AG10803 (cell line): ENCODE measurements at places on chromosomes 5 and 9.

DNA sequence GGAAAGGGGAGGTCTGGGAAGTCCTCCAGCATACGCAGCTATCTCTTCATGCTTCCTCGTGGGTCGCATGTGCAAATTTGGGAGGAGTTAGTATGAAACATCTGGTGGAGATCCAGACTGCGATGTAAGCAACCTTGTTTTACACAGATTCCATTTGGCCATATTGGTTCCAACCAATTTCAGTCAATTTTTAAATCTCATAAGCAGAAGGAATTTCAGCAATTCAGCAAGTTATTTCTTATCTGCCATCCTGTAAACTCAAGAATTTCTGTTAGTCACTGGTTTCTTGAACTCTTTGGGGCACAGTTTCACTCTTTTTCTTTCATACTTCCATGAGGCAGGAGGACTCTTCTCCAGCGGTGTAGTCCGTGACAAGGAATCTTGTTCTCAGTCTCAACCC, 130.4 kb upstream of the CLINT1 start:
- DNase-seq, result no peak

GRCh38 chr5:97986069-97986468, 787.4 kb upstream of the RGMB start:
- peak; percentile 61 for DNase-seq

GRCh38 chr5:76641514-76642120, 18.4 kb upstream of the F2RL2 start:
- peak; percentile 58 for DNase-seq

DNA sequence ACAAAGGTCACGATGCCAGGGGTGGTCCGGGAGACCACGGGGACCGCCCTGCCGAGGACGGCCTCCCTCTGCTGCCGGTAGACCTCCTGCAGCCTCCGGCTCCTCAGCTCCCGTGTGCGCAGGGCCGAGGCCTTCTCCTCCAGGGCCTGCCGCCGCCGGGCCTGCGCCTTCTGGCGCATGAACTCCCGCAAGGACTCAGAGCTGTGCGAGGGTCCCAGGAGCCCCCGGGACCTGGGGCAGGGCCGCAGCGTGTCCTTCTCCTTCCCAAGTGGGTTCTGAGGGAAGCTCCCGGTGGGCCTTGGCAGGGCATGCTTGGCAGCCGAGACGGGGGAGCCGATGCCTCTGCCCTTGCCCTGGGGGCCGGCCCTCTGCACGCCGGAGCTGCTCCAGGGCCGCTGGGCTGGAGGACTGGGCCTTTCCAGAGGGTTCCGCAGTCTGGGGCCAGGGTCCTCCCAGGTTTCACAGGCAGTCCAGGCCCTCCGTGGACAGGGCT, 13.3 kb downstream of the CCDC187 start:
- no peak for DNase-seq

DNA sequence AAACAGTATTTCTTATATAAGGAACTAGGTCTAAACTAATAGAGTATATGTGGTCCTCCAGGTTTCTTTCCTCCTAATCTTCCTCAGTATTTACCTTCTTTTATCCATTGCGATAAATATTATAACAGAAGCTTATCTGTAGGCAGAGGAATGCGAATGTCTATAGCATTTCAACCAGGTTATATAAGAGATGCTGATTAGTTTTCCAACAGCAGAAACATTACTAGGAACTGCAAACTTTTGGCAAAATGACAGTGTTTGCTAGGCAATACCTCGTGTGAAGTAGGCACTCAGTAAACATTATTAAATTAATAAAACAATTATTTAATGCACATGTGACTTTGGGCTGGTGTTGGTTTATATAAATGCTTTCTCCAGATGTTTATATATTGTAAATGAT, 206.5 kb downstream of the GABRB2 start:
- no peak for DNase-seq

DNA sequence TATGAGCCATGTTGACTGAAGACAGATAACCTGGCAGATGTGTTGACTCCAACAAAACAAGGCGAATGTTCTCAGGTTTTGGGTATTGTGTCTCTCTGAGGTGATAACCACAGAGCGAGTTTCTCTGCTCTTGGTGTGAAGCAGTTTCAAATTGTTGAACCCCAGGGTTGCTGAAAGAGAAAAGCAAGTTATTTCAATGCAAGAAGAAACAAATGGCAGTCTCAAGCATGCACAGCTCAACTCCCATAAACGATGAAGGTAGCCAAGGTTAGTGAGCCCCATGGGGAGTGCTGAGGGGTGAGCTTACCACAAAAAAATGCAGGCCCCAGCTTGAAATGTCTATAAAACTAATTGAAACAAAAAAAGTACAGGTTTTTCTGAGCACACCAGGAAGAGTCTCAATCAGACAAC, 220.8 kb upstream of the DAPK1 start:
- peak; percentile 82 for DNase-seq

DNA sequence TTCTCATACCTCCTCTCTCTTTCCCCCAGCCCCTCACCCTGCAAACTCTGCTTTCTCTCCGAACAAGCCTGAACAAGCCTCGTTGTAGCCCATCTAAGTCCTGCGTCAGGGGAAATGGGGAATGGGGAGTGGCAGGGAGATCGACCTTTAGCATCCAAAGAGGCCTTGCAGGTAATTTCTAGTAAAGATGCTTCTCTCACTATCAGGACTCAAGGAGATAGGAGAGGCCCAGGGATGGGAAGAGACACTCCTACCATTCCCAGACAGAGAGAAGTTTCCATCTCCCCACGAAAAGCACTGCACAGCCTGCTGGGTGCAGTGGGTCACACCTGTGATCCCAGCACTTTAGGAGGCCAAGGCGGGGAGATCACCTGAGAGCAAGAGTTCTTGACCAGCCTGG, 44.4 kb upstream of the CTNNA1 start:
- DNase-seq, result no peak

GRCh38 chr5:179906795-179907555, 722 bp downstream of the TBC1D9B start:
- DNase-seq, result peak; percentile 13

GRCh38 chr5:115402822-115403577, 106.5 kb upstream of the CCDC112 start:
- peak; percentile 53 for DNase-seq

DNA sequence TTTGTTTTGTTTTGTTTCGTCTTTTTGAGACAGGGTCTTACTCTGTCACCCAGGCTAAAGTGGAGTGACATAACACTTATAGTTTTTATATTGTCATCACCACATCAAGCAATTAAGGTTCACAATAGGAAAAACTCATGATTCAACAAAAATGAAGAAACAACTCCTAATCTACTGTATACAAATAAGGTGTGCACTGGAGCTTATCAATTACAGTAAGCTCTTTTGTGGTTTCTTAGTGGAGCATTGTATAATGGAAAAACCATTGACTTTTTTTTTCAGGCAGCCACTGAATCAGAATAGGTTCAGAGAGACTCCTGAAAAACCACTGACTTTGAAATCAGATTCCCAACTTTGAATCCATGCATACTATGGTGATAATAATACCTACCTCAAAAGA, 10.8 kb upstream of the PLIN2 start:
- DNase-seq, result no peak

DNA sequence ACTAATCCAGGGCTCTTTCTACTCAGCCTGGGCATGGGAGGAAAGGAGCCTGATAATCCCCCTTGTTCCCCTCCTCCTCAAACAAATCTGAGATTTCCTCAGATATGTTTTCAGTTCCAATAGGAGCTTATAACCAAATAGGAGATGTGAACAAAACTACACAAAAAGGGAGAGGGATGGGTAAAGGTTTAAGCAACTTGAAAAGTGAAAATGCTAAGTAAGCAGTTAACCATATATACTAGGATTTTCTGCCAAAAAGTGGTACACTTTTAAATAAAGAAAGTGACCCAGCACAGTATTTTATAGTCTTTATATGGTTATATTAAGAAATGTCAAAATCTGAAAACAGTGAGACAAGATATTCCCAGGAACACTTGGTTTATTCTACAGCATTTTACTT, 275.7 kb downstream of the BNC2 start:
- no peak for DNase-seq

- DNase-seq, result no peak
Observed at GRCh38 chr5:74079971-74080556, 454.1 kb downstream of the ARHGEF28 start.

GRCh38 chr9:96177005-96177718, 124.8 kb downstream of the HSD17B3 start:
- no peak for DNase-seq

DNA sequence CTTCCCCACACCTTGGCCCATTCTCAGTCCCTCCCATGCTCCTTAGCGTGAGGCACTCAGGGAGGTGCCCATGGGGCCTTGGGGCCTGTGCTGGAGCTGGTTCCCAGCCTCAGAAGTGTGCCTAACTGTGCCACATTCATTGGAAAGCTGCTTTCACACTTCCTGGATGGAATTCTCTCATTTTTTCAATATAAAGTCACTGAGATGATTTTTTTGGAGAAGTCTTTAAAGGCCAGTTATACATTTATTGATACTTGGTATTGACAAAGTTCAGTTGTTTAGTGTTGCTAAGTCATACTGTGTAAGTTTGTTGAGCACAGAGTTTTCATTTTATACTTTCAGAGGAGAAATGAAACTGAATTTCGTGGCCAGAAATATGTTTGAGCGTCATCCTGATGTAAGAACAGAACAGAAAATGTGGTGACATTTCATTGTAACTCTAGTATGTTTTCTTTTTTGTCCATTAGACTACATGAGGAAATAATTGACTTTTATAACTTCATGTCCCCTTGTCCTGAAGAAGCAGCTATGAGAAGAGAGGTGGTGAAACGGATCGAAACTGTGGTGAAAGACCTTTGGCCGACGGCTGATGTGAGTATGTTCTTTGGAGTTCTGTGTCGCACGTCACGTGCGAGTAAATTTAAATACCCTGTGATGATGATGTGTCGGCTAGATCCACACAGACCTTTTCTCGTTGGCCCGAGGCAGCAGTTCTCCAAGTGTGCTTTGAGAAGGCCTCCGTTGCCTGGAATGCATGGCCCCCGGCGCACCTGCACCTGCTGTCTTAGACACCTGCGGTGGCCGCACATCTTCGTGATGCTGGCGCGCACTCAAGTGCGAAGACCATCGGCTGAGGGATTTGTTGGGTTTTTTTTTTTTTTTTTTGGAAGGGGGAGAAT, 24.1 kb downstream of the TENT4A start:
- no peak for DNase-seq

- no peak for DNase-seq
Observed at GRCh38 chr5:145699846-145700245, 135.3 kb downstream of the PRELID2 start.

GRCh38 chr5:1545126-1545804, 21.5 kb upstream of the LPCAT1 start:
- no peak for DNase-seq

- DNase-seq, result no peak
Observed at GRCh38 chr5:155258161-155258560, 244.6 kb downstream of the KIF4B start.

- DNase-seq, result no peak
Observed at GRCh38 chr5:177310757-177311391, 824 bp downstream of the MXD3 start.

GRCh38 chr5:149730620-149731331, 666 bp downstream of the PPARGC1B start:
- no peak for DNase-seq

DNA sequence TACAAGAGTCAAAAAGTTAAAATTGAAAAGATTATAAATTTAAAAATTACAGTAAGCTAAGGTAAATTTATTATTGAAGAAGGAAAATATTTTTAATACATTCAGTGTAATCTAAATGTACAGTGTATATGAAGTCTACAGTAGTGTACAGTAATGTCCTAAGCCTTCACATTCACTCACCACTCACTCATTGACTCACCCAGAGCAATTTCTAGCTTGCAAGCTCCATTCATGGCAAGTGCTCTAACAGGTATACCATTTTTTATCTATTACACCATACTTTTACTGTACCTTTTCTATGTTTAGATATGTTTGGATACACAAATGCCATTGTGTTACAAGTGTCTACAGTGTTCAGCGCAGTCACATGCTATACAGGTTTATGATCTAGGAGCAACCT, 389.7 kb downstream of the RASEF start:
- DNase-seq, result no peak

DNA sequence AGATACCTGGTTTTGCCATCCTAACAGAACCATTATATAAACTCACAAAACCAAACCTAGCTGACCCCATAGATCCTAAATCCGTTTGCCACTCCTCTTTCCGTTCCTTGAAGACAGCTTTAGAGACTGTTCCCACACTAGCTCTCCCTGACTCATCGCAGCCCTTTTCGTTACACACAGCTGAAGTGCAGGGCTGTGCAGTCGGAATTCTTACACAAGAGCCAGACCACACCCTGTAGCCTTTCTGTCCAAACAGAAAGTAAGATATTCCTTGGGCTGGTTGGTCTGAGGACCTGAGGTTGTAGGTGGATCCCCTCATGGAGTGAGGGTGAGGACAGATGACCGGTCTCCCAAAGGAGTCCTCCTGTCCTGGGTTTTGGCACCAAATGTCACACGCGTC, 56.7 kb upstream of the NAA35 start:
- peak; percentile 5 for DNase-seq

DNA sequence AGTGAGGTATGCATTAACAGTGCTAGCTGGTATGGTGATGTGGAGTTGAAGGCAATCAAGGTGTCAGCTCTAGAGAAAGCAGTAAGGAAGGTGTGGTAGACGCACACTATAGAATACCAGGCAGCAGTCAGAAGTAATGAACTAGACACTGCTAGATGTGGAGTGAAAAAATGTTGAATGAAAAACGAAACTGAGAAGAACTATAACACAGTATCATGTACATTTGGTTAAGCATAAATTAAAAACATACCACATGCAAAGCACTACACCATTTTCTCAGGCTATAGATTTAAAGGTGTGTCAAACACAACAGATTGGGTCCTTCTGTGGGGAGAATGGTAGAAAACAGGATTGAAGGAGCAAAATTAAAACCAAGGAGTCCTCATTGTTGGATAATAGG, 15.4 kb downstream of the ZNF622 start:
- no peak for DNase-seq

- DNase-seq, result peak; percentile 23
Observed at GRCh38 chr5:669111-669841, 23.9 kb downstream of the TPPP start.

DNA sequence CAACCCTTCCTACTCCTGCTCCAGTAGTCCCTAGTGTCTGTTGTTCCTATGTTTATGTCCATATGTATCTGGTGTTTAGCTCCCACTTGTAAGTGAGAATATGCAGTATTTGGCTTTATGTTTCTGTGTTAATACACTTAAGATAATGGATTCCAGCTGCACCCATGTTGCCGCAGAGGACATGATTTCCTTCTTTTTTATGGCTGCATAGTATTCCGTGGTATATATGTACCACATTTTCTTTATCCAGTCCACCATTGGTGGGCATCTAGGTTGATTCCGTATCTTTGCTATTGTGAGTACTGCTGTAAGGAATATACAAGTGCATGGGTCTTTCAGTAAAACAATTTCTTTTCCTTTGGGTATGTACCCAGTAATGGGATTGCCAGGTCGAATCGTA, 5.2 kb upstream of the ARRDC3 start:
- no peak for DNase-seq
